ENCODE measurements at places on chromosomes 7 and 10. TPM values are rescaled to one million over a fixed set of nuclear protein-coding genes. Genes with fewer than 3 reads are reported as not detected.

DNA sequence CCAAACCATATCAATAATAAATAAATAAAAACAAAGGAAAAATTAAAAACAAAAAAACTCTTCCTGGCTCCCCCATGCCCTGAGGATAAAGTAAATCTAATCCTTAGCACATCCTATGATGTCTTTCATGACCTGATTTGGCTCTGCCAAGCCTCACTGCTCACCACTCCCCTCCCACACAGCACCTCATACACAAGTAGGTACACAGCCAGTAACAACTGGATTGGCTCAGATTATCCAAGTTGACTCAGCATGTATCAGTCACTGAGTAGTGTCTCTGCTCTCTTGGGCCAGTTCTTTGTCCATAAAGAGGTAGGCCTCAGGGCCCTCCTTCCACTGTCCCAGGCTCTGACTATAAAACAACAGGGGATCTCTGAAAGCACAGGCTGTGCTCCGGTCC is 99.6 kb downstream of the STRA8 start:
- DNase-seq = no peak

GRCh38 chr7:17207220-17207619 is 91.2 kb upstream of the AHR start:
- DNase-seq = no peak

DNA sequence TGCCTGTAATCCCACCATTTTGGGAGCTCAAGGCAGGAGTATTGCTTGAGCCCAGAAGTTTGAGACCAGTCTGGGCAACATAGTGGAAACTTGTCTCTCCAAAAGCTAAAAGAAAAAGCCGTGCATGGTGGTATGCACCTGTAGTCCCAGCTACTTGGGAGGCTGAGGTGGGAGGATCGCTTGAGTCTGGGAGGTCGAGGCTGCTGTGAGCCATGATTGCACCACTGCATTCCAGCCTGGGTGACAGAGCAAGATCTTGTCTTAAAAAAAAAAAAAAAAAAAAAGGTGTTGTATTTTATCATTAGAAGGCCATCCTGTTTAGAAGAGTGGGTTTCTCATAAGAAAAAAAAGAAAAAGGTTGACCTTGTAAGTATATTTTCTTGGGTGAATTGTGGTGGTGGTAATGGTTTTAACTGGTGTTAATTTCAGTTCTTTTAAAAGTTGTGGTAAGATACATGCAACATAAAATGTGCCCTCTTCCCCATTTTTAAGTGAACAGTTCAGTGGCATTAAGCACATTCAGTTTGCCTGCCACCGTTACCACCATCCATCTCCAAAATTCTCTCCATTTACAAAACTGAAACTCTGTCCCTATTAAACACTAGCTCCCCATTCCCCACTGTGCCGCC is 34.7 kb downstream of the GRIFIN start:
- no peak for DNase-seq

The PSPH gene
- 10.6 TPM for total RNA-seq

The PGAM2 gene
- 1,123 TPM for total RNA-seq

The PPP1R3C gene
- total RNA-seq = 137 TPM

The SGPL1 gene
- 13.1 TPM for total RNA-seq
